Erythroblast (primary cell): ENCODE measurements at places on chromosomes 7 and 10.

DNA sequence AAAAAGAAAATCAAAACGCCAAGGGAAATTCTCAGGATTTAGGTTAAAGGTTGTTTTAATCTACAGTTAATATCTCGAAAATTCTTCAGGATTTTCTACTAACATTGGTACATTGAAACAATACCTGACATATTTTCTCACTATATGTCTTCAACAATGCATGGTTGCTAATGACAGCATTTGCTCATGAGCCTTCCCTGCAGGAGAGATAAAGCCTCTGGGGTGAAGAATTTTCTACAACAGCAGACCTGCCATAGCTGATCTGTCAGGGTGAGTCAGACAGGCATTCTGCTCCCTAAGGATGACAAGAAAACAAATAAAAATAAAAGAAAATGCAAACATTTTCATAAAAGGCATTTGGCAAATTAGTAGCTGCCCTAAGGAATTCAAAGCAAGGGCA, 11.7 kb upstream of the GPR37 start:
- DNase-seq: no peak

- no peak for DNase-seq
Observed at GRCh38 chr7:8781166-8781565, 347.8 kb downstream of the NXPH1 start.

- DNase-seq: no peak
Observed at GRCh38 chr10:75016325-75016724, 95.1 kb upstream of the SAMD8 start.

DNA sequence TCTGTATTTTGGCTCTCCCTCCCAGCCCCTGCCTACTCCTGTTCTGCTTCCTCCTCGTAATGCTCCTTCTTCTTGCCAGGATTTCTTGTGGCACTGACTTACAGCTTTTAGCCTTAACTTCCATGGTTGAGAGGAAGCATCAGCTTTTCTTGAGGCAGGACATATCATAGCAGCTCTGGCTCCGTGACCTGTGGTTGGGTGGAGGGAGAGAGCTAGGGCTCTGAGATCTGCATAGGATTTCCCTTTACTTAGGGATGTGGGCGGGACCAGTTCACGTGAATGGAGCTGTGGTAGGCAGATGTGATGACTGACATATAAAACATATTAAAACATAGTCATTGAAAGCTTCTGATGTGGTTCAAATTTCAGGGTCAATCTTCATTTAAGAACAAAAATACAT, 10.6 kb upstream of the RAB11FIP2 start:
- DNase-seq: no peak

- no peak for DNase-seq
Observed at GRCh38 chr10:69573056-69573806, at the start of gene NEUROG3. TSS of gene NEUROG3 (minus strand) at chr10:69573422. CDS start at chr10:69573043, 379 bp downstream.

DNA sequence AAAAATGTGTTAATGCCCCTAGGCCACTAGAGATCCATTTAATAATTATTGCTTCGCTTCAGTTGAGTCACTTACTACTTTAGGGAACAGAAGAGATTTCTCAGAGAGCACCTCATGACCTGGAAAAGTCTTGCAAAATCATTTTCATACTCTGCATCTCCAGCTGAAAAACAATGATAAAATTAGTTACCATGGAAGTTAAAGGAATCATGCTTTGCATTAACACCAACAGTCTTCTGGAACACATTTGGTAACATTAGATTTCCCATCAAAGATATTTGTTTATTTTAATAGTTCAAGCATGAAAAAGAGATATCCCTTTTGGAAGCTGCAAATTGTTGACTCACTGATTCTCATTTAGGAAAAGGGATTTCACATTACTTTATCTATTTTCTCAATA, 1.8 kb upstream of the STEAP2 start:
- no peak for DNase-seq

GRCh38 chr10:89206402-89207180, 526 bp downstream of the CH25H start:
- no peak for DNase-seq

- DNase-seq: no peak
Observed at GRCh38 chr7:15688279-15688626, 1.8 kb upstream of the MEOX2 start.

DNA sequence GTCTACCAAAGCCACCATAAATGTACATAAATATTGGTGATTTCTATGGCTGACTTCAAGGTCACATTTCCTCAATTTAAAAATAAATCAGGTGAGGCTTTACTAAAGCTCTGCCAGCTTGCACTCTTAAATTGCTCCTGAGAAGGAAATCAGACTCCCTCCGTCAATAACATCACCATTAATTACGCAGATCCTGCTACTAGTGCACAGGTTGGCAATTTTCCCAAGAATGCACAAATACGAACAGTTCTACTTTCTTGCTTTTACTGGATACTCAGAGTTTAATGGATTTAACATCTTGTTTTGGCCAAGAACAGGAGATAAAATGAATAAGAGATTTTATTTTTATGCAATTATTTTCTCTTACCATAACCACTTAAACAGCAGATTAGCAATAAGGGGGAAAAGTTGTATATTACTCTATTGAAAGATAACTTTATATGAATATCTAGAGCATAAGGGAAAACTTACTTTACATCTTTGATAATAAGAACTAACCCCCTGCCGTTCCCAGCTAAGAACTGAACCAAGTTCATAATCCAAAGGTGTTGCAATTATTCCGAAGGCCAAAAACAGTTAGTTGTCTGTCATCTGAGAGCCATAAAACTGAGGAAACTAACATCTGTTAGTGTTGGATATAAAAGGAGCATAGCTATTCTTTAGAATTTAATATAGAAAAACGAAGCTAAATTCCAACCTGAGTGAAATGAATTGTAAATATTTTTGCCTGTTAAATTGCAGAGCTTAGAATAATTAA, 140.5 kb downstream of the TWIST1 start:
- no peak for DNase-seq

DNA sequence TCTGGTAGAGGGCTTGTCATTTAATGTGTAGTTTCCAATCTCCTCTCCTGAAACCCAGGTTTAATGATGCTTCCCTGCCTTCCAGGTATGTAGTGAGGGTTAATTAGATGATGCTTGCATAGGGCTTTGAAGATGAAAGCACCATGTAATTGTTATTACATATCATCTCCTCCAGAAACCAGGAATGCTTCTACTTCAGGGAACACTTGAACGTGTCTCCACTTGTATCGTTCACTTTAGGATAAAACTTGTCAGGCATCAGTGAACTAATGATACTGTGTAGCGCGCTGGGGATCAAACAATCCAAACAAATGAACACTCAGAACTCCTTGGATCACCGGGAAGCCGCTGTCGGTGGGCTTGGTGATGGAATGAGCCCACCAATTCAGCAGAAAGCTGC, 260.9 kb upstream of the FZD8 start:
- DNase-seq: no peak

- DNase-seq: no peak
Observed at GRCh38 chr7:149879766-149880637, 6.2 kb downstream of the ATP6V0E2 start.

GRCh38 chr7:130440527-130441365, at the start of gene CEP41:
TSS of gene CEP41 (minus strand) at chr7:130441016. CDS start at chr7:130440966, 50 bp downstream.
- peak; percentile 95 for DNase-seq

DNA sequence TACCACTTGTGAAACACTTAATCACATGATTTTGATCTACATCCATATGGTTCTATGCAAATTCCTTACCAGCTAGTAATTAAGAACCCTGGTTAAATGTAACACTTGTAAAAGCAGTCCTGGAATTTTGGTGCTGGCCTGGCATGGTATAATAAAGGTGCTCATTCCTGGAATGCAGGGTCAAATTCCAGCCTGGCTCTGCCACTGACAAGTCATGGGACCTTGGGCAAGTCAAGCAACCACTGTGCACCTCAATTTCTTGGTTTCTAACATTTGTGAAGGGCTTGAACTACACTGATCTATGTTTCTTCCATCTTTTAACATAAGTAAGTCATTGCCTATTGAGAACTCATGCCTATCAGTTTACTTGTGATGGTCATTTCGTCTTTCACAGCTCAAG, 91.9 kb upstream of the PIK3CG start:
- no peak for DNase-seq

DNA sequence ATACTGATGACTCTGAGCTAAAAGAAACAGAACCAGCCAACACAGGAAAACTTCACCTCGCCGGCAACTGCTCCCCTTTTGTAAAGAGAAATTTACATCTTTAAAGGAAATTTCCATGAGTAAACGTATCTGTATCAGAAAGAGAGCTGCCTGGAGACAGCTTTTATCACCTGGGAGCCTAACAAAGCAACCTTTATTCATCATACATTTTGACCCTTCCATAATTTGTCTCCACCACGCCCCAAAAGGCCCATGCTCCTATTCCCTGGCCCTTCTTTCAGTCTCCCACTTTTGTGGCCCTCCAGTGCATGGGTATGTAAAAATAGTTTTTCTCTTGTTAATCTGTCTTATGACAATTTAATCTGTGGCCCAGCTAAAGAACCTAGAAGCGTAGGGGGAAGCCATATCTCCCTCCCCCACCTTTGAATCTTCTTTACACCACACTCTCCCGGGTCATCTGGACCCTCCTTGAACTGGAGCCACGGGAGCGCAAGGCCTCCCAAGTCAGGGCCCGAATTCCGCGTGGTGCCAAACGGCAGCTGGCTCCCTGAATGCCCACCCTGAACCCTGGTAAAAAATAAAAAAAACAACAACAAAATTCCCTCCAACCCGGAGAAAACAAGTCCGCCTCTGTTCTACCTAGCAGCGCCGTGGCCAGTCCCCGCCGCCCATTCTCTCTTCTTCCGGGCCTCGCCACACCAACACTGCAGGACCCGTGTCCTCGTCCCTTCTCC, 15.4 kb upstream of the FKBP9 start:
- DNase-seq: peak; percentile 73

GRCh38 chr7:142554560-142555532, 194.4 kb upstream of the PRSS1 start:
- DNase-seq: no peak

- DNase-seq: no peak
Observed at GRCh38 chr7:4102231-4102841, 579.8 kb upstream of the FOXK1 start.

- no peak for DNase-seq
Observed at GRCh38 chr10:52967806-52968795, 195.5 kb upstream of the MBL2 start.

DNA sequence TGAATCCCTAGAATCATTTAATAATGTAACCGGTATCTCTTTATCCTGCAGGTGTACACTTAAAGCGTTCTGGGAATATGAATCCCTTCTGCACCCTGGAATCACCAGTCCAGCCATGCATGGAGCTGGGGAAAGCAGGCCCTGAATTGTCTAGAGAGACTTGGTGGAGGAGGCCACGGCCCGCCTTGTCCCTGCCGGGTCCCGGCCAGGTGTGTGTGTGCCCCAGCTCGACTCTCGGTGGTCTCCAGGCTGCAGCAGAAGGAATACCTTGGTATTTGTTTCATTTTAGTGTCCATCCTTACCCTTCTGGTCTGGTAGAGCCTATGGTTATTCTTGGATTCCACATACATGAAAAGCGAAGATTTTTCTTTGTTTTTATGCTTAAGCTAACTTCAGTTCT, 58.1 kb downstream of the PRPF18 start:
- no peak for DNase-seq

DNA sequence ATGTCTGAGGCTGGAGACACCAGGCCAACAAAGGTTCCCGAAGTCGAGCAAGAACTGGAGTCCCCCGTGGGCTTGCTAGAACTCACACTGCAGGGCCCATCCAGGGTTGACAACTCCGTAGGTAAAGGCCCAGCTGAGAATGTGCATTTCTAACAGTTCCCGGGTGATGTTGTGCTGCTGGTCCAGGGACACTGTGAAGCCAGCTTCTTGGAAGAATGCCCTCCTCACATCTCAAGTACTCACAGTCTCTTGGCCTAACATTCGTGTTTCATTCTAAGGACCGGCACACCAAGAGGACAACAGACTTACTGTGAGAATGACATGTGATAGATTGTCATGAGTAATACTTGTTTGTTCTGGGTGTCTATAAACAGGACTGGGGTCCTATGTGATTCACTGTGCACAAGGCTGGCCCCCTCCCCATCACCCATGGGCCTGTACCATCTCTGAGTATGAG, 682.3 kb upstream of the IGFBP3 start:
- DNase-seq: no peak

GRCh38 chr10:108187408-108188012, 1023.0 kb upstream of the SORCS1 start:
- no peak for DNase-seq

- DNase-seq: no peak
Observed at GRCh38 chr10:70057306-70057705, 4.7 kb downstream of the MACROH2A2 start.

GRCh38 chr7:66100408-66101050, 14.1 kb upstream of the CRCP start:
- DNase-seq: no peak

GRCh38 chr7:121197455-121197854, 131.3 kb upstream of the WNT16 start:
- DNase-seq: no peak

DNA sequence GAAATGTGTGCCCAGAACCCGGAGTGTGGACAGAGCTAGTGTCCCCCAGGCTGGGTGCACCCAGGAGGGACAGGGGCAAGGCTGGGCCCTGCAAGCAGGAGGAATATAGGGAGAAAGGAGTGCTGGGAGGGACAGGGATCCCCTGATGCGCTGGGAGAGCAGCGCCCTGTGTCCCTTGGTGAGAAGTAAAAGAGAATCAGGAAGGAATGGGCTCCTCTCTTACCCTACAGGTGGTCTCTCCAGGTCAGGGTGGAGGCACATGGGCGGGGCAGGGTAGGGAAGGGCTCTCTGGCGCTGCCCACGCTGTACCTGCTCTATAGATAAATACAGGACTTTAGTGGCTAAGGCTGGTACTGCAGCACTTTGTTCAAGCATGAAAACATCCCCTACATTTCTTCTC, 753.8 kb downstream of the GRID1 start:
- DNase-seq: no peak

DNA sequence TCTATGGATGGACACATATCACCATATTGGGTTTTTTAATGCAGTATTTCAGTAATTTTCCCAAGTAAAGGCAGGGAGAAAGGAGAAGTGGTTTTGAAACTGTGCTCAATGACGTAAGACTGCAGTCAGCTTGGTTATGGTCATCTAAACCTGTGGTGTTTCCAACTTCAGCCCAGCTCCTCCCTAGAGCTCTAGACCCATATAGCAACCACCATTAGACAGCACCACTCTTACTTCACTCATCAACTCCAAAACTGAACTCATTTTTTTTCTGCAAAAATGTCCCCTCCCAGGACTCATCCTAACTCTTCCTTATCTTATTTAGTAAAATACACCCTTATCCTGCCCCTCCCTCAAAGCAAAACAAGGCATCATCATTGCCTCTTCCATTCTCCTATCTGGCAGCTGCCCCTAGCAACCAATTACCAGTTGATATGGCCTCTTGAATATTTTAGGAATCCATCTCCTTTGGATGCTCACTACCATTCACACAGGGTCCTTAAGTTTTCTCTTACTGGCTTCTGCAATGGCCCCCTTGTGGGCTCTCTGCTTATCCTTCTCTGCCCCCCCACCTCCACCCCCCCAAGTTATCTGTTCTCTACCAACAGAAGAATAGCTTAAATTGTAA, 1.5 kb upstream of the RALA start:
- peak; percentile 17 for DNase-seq

DNA sequence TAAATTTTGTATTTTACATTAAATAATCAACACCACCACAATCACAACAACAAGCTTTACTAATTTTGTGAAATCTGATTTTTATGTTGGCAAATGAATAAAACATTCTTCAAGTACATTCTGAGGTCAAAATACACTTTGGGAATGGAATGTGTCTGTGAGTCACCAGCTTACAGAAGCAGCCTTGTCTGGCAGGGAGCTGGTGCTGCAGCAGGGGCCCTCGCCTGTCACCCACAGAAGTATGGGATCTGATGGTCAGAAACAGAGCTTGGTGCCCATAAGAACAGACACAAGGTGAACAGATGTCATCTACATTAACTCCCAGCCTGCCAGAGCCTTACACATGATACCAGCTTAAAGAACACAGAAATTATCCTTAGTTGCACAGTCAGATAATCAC, 496.9 kb downstream of the CCSER2 start:
- no peak for DNase-seq
